Pulmonary artery endothelial cell (primary cell): ENCODE measurements at places on chromosomes 12 and 14.

DNA sequence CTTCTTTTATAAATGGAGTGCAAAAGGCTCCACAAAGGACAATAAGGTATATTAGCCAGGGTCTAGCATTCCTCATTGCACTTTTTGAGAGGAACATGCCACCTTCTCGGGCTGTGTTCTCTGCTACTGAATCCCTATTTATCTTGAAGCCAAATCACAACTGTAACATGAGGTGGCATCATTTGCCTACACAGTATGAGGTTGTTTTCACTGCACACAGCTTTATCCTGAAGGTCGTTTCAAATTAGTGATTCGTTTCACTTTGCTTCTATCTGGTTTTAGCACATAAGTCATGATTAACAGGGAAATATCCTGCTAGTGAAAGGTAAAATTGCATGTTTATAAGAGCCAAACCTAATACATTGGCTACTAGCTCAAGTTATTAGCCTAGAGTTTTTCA, 153.8 kb downstream of the SLC35F4 start:
- DNase-seq, result no peak

DNA sequence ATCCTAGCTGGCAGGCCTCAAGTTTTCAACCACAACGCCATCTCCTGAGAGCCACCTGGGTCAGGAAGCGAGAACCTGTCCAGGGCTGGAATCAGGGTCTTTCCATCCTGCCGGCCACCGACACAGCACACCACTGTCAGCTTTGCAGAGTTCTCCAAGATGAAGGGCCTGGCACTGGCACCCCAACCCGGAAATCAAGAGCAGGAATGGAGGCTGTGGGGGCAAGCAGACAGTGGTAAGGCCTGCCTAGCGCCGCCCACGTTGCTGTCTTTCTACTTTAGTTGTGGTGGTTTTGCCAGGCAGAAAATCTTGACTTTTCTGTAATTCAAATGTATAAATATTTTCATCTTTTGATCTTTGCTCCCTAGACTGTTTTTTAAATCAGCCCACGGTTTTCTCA, 90.7 kb downstream of the ITPK1 start:
- no peak for DNase-seq

- DNase-seq, result no peak
Observed at GRCh38 chr12:120076651-120077050, 39.9 kb downstream of the RAB35 start.

- no peak for DNase-seq
Observed at GRCh38 chr12:81077686-81078441, at the start of gene ACSS3. ACSS3 (plus strand) TSS chr12:81078079; CDS start chr12:81078121, 42 bp downstream.

GRCh38 chr12:44812062-44812461, 64.1 kb downstream of the NELL2 start:
- DNase-seq, result no peak

GRCh38 chr12:6535960-6536847, 1.9 kb downstream of the GAPDH start:
- no peak for DNase-seq

GRCh38 chr12:107320929-107321631, 227.7 kb upstream of the CRY1 start:
- no peak for DNase-seq

DNA sequence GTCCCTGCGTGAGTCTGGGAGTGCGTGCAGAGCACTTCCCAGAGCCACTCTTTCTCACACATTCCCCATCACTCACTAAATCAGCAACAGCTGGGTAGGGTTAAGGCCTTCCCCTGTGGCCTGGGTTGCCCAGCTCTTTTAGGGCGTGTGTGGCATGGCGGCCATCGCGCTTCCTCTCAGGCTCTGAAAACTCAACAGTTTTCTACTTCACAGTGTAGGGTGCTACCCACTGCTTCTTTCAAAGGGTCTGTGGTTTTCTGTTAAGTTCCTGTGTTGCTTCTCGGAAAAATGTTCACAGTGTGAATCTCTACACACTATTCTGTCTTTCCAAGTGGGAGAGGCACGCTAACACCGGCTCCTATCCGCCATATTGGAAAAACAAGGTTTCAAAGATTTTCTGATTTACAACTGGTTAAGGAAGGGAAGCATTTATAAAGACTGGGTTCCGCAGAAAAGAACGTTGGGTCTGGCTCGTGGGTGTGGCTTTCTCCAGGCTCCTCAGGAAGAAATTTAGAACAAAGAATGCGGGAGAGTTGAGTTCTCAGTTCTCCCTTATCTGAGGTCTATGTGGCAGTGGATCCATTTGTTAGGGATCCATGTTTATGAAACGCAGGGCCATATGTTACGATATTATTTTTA, 34.9 kb upstream of the AEBP2 start:
- no peak for DNase-seq

DNA sequence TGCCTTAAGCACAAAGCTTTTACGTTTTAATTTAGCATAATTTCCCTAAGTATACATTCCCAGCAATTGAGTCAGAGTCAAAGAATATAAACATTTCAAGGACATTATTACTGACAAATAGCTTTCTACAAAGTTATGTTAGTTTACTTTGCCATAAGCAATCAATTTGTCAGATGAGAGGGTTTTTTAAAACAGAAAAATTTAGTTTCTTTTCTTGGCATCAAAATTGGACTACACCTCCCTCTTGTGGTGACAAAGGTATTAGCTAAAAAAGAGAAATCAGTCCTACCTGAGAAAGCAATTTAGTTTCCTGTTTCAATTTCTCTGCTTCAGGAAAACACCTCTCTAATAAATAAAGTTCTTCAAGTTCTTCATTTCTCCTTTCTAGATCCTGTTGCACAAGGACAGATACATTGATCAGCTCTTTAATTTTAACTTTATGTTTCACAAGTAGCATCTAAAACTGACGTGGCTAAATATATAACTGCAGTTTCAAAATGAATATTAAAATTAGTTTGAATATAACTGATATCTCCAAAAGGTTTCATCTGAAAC, 39.9 kb downstream of the DNAI7 start:
- DNase-seq, result no peak

GRCh38 chr12:121740847-121741246, 28.3 kb downstream of the TMEM120B start:
- no peak for DNase-seq

DNA sequence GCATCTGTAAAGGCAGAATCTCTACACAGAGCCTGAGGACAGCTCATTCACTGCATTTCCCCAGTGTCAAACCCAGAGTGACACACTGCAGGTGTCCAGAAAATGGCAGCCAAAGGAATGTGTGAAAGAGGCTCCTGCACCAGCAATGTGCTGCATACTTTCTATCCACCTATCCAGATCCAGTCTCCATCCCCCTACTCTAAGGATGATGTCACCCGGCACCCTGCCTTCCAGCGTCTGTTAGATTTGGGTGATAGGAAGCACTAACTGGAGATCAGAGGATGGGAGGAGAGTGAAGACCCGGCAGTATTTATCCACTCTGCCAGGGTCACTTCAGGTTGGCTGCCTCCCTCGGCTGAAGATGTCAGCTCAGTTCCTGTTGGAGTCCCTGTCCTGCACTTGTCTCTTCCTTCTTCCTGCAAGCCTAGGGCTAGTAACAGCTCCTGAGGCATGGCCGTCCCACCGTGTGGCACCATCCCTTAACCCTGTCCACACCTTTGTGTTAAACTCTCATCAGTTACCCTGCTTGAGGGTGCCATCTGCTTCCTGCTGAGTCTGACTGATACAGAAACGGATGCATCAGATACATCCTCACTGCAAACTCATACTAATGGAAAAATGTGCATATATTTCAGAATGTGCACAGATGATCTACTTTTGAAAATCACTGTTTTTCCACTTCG, 13.0 kb upstream of the GPR68 start:
- no peak for DNase-seq

- no peak for DNase-seq
Observed at GRCh38 chr12:107318806-107319532, 225.6 kb upstream of the CRY1 start.
